SJSA1 (cell line): ENCODE measurements at places on chromosomes 6 and 20.

GRCh38 chr20:63261060-63261794 is 7.0 kb upstream of the NKAIN4 start:
- no peak for DNase-seq

DNA sequence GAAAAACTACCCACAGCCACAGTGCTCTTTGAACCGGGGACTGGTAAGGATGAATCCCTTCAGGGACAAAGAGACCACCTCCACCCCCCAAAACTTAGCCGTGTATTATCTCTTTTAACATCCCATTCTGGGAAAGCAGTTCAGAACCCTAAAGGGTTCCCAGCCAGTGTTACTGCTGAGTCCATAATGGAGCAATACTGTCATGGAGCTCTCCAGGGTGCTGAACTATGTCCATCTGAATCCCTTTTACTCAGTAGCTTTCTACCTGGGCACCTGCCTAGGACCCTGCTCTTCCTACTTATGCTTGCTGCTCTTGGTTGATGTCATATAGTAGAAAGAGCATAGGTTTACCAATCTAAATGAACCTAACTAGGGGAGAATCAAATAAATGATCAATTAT is 22.3 kb upstream of the SAYSD1 start:
- no peak for DNase-seq

DNA sequence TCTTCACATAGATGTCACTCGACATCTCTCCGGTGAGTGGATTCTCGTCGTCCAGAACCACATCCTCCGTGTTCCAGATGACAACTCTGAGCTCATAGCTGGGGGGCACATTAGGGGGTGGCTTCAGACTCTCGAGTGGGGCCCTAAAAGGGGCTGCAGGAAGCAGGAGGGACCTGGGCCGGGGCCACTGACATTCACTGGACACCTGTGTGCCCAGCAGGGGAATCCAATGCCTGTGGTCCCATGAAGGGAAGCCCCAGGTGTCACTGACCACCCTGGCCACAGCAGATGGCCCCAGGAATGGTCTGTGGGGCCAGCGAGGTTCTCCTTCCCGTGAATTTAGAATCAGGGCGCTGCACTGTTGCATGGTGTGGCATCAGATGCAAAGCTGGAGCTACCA is 18.7 kb downstream of the ERGIC3 start:
- no peak for DNase-seq

- no peak for DNase-seq
Measured at GRCh38 chr6:153192943-153193885, 62.1 kb upstream of the RGS17 start.

- no peak for DNase-seq
Measured at GRCh38 chr6:2055143-2055542, 190.3 kb downstream of the GMDS start.

- no peak for DNase-seq
Measured at GRCh38 chr6:160253714-160254113, 4.9 kb downstream of the SLC22A2 start.

- DNase-seq = peak; percentile 81
Measured at GRCh38 chr6:10463491-10464481, 48.9 kb upstream of the TFAP2A start.
